ENCODE measurements at places on chromosomes 12 and 14. TPM values are rescaled to one million over a fixed set of nuclear protein-coding genes. Genes with fewer than 3 reads are reported as not detected.

GRCh38 chr12:69440016-69440415 lies 30.2 kb upstream of the FRS2 start:
- peak; percentile 28 for DNase-seq

- DNase-seq, result no peak
Observed at GRCh38 chr14:74924061-74924460, 1.0 kb upstream of the RPS6KL1 start.

VDR gene
- 27.4 TPM for total RNA-seq

DNA sequence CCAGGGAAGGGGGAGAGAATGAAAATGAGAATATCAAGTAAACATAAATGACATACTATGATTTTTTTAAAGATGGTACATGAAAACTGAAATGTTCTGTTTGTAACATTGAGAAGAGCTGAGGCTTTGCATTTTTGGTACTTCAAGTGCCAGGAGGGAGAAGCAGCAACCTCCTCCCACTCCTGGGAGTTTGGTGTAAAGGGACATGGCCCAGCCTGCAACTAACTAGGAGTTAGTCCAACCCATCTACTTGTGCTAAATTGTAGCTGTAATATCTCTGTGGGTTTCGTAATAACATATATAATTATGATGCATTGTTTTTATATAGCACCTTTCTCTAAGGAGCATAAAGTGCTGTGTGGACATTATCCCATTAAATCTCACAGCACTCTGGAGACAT lies 517.5 kb downstream of the NELL2 start:
- peak; percentile 69 for DNase-seq

CRIP1 gene
- 72.8 TPM for total RNA-seq

MDM2 gene
- total RNA-seq, result 114 TPM

- DNase-seq, result no peak
Observed at GRCh38 chr12:51395283-51396230, 4.4 kb upstream of the GALNT6 start.

CLEC7A gene
- 50.8 TPM for total RNA-seq

DNA sequence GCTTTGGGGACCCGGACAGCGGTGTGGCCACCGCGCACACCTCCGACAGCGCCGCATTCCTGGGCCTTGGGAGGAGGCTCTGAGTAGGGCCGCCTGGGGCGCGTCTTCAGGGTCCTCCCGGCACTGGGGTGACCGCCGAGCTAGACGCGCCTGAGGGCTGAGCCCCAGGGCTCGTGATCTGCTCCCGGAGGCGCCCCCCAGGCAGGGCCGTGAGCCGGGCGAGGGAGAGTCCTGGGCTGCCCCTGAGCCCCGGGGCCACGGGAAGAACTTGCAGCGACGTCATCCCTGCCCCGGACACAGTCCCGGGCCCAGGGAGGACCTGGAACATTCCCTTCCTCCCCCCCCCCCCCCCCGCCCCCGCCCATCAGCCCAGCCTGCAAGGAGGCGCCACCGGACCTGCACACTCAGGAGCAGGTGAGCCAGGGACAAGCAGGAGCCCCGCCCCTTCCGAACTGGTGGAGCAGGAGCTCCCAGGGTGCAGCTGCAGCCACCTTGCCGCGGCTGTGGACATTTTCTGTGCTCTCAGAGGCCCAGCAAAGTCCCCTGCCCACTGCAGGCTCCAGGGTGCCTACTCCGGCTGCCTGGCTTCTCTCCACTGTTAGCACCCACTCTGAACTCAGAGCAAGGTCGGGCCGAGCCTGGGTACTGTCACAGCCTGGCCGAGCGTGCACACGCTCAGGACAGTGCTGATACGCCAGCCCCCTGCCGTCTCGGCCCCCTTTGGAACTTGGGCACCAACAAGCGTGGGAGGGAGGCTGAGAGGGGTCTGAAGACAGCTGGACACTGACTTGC lies 50.7 kb downstream of the A2M start:
- peak; percentile 83 for DNase-seq

ACOT6 gene
- not detected for total RNA-seq

- peak; percentile 16 for DNase-seq
Observed at GRCh38 chr14:88168498-88169165, 154.4 kb downstream of the KCNK10 start.

SIX6 gene
- total RNA-seq, result not detected

DNA sequence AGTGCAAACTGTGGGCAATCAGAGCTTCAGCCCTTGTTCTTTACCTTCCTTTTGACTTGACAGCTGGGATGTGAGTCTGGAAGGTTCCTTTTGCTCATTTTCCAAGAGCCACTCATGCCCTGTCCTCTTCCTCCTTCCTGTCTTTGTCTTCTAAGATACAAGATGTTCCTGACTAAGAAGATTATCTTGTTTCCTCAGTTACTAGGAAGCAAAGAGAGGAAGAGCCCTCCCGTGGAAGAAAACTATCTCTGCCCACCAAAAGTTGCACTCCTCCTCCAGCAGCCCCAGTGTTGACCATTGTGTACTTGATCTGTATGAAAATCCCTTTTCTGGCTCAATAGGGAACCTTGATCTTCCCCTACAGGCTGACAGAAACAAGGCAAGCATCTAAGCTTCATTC lies 138.0 kb downstream of the C12orf75 start:
- no peak for DNase-seq

KRT77 gene
- total RNA-seq, result not detected

DNA sequence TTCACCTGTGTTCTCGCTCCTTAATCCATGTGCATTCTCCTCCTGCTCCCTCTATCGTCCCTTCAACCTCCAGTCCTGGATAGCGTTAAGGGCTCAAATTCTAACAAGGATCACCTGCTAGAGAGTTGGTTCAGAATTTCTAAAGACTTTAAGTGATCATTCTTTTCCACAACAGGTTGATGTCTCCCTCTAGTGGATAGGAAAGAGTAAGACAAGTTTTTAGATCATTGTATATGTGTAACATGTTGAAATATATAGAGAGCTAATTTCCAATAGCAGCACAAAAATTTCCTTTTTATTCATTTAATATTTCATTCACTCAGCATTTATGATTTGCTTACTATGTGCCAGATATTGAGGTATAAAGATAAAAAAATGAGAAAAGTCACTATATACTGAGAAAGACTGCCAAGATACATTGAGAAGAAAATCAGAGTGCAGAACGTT lies 9.3 kb upstream of the ESR2 start:
- DNase-seq, result peak; percentile 78

GRCh38 chr12:34393086-34393820 lies 371.0 kb downstream of the ALG10 start:
- no peak for DNase-seq

- no peak for DNase-seq
Observed at GRCh38 chr12:55972911-55973598, 823 bp upstream of the RAB5B start.

GRCh38 chr14:87869619-87870583 lies 123.1 kb downstream of the GALC start:
- no peak for DNase-seq

MOAP1 gene
- total RNA-seq, result 33.2 TPM

CLEC4A gene
- total RNA-seq, result 4.2 TPM

DNA sequence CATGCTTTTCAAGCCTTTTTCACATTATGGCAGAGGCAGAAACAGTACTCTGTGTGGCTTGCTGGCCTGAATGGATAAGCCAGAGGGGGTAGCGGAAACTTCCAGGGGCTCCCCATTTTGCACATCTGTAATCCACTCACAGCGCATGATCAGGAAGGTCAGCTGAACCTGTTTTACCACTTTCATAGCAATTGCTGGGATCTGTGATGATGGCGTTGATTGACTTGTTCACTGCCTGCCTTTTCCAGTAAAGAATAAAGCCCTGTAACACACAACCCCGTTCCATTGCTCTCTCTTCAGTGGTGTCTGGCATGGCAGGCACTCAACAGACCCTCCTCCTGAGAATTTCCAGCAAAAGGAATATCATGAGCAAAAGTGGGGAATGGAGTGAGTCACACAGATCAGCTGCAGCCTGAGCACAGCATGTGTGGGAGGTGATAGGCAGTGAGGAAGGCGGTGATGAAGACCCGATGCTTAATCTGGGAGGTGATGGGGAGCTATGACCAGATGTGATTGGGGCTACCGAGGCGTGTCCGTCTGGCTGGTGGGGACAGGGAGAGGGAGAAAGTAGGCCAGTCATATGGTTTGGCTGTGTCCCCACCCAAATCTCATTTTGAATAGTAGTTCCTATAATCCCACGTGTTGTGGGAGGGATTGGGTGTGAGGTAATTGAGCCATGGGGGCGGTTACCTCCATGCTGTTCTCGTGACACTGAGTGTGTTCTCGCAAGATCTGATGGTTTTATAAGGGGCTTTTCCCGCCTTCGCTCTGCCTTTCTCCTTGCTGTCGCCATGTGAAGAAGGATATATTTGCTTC lies 44.7 kb upstream of the CHST11 start:
- peak; percentile 28 for DNase-seq

DNA sequence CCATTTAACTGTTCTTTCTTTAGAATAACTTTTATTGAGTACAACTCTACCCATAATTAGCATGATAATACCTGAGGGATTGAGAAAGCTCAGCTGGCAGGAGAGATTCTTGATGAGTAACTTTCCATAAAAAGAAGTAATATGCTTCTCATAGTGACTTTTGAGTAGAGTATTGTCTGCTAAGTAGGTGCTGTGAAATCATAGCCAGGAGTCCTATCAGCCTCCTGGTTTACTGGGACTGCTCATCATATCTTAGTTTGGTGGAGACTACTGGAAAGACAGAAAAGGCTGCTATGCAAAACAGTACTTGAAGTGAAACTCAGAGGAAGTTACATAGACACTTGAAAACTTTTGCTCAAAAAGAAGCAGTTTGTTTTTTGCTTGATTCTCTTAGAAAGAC lies 113.3 kb upstream of the ATP2B1 start:
- DNase-seq, result no peak

DNA sequence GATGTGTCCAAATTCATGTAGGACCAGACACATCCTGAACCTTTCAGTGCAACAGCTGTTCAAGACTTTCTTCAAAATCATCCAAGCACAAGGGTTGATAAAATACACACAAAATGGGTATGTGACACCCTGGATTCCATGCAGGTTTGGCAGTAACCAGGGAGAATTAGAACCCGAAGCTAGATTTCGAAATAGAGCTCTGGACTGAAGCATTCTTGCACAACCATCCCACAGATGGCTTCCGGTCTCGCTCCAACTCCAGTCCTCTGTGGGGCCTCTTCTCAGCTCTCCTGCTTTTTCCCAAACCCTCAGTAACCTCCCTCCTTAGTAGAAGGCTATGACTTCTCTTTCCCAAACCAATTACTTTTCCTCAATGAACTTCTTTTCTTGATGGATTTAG lies 171.3 kb downstream of the TTC7B start:
- peak; percentile 91 for DNase-seq

NIN gene
- total RNA-seq, result 36.0 TPM

All from lung (tissue), 17 donors.